ENCODE measurements at places on chromosomes 11 and 22.

GRCh38 chr11:57764566-57764965 lies 3.0 kb downstream of the CTNND1 start:
- H3K4me1 ChIP-seq, result no peaks in the 10 kb centered on the region
- no peak overlapping the region for H3K4me3 ChIP-seq
- H3K27me3 ChIP-seq, result no peaks in the 10 kb centered on the region
- no peak for DNase-seq

- no peak overlapping the region for H3K4me3 ChIP-seq
- H3K27me3 ChIP-seq, result no peaks in the 10 kb centered on the region
- no peaks in the 10 kb centered on the region for H3K36me3 ChIP-seq
- H3K4me1 ChIP-seq, result no peaks in the 10 kb centered on the region
- no peak overlapping the region for H3K27ac ChIP-seq
- DNase-seq, result no peak
Measured at GRCh38 chr11:36088266-36088972, 144.6 kb downstream of the LDLRAD3 start.

DNA sequence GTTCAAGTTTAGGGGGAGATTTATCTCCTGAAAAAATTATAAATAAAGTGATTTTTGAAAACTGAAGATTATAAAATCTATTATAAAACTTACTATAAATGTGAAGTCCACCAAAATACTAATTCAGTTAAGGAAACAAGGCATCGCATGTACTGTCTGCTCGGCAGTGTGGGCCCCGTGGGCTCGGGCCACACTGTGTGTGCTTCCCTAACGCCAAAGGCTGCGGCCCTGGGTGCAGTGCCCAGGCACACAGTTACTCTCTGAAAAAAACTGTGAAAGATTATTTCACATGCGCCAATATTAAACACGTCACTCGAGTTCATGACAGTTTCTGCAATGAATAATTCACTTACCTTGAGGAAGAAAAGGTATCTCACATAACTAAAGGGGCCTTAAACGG lies 39.8 kb downstream of the BRD1 start:
- peaks cover 29% of the 10 kb centered on the region for H3K4me1 ChIP-seq
- no peaks in the 10 kb centered on the region for H3K27me3 ChIP-seq
- DNase-seq, result no peak
- peaks cover 24% of the 10 kb centered on the region for H3K36me3 ChIP-seq

DNA sequence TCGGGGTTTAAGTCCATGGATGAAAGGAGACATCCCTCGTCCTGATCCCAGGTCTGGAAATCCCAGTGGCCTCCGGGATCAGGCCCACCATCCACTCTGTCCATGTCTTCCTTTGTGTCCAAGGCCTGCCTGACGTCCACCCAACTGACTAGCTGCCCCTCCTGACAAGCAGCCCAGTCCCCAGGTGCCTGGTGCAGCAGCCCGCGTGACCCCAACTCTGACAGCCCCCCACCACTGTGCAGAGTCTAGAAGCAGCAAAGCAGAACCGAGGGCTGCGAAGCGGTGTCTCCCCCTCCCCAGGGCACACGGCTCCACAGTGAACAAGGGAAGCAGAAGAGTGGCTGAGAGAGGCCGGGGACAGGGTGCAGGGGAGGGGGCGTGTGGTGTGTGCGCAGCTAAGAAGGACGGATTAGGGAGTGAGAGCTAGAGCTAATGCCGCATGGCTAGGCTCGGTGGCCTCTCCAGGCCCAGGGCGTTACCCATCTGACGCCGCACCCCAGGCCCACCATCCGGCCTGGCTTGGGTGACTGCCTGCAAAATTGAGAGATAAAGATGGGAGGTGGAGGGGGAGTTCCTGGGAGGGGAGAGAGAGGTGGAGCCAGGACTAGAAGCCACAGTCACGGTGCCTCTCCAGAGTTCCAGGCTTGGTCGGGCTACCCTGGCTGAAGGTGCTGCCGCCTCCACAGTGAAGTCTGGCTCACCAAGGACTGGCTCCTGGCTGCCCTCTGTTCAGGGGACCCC lies 16.6 kb upstream of the BAIAP2L2 start:
- H3K36me3 ChIP-seq, result peaks cover 2% of the 10 kb centered on the region
- no peaks in the 10 kb centered on the region for H3K27me3 ChIP-seq
- H3K27ac ChIP-seq, result no peak overlapping the region
- H3K4me3 ChIP-seq, result no peak overlapping the region
- no peak for DNase-seq

- H3K27me3 ChIP-seq, result no peaks in the 10 kb centered on the region
- no peaks in the 10 kb centered on the region for H3K4me1 ChIP-seq
- no peak overlapping the region for H3K4me3 ChIP-seq
- DNase-seq, result no peak
- H3K36me3 ChIP-seq, result no peaks in the 10 kb centered on the region
Measured at GRCh38 chr11:107916671-107917241, 11.5 kb upstream of the RAB39A start.

GRCh38 chr22:38696606-38697424 lies 3.9 kb downstream of the JOSD1 start:
- no peaks in the 10 kb centered on the region for H3K27me3 ChIP-seq
- H3K4me3 ChIP-seq, result no peak overlapping the region
- no peak overlapping the region for H3K27ac ChIP-seq
- H3K4me1 ChIP-seq, result peaks cover 52% of the 10 kb centered on the region

DNA sequence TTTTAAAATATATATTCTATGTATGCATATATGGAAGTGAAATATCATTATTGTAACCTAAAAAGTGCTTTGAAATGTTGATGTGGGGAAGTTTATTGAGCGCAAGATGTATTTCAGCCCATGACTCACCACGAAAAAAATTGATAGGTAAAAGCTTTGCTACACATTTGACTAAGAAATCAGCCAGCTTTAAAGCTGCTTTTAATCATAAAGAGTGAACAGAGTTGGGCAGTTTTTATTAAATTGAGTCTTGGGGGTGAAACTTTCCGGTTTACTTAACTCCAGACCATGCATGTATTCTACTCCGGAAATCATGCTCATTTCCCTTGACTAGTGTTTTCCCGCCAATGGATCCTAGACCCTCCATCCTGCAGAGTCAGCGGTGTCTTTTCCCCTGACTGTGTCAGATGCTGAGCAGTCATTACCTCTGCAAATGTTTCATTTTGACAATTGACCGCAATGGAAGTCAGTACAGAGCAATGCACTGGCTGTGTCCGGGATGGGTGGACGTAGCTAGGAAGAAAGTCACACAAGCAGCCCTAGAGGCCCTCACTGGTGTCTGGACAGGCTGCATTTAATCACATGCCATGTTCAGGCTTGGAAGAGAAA lies 47.2 kb upstream of the MPEG1 start:
- no peak overlapping the region for H3K27ac ChIP-seq
- H3K27me3 ChIP-seq, result no peaks in the 10 kb centered on the region
- H3K36me3 ChIP-seq, result no peaks in the 10 kb centered on the region
- H3K4me3 ChIP-seq, result no peak overlapping the region
- no peak for DNase-seq
- no peaks in the 10 kb centered on the region for H3K4me1 ChIP-seq

GRCh38 chr22:23889620-23890019 lies 4.6 kb upstream of the MIF start:
- no peak for DNase-seq
- peaks cover 9% of the 10 kb centered on the region for H3K4me1 ChIP-seq

DNA sequence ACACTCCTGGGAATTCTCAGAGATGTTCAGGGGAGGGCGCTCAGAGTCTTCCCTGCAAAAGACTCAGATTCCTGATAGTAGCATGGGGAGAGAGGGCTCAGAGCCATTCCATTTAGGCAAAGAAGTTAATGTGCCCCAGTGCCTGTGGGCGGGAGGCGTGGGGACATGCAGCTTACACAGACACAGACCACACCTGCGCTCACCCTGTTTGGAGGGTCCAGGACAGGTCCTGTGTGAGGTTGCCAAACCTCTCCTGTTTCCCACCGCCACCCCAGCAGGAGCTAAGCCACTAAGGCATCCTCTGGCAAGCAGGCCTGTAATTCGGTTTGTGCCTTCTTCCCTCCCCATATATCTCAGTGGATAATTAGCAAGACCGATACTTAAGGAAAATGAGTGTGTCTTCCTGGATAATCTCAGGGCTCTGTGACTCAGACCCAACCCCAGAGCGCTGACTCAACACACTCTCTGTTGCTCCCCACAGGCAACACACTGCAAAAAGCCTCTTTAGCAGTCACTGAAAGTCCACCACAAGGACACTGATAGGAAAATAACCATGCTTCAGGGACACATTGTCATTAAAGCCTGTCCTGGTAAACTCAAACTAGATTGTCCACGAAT lies 118.9 kb upstream of the LMO1 start:
- H3K27ac ChIP-seq, result no peak overlapping the region
- DNase-seq, result no peak
- no peak overlapping the region for H3K4me3 ChIP-seq
- no peaks in the 10 kb centered on the region for H3K36me3 ChIP-seq
- peaks cover 3% of the 10 kb centered on the region for H3K27me3 ChIP-seq
- no peaks in the 10 kb centered on the region for H3K4me1 ChIP-seq

DNA sequence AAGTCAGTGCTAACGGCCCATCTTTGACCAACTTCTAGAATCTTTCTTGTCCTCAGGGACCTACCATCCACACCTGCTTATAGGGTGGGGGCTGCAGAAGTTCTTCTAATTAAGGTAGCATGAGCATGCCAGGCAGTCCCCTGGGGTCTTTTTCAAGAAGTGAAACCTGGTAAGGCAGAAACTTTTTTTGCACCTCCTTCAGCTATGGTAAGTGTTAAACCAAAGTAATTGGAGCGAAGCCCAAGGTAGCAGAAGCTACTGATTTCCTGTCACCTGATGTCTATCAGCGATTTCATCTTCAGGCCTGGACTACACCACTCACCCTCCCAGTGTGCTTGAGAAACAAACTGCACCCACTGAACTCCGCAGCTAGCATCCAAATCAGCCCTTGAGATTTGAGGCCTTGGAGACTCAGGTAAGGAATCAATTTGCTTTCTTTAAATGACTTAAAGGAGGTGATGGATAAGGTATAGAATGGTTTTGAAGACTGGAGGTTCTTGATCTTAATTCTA lies at the start of gene MS4A1:
TSS of gene MS4A1 (plus strand) at position 317 of the 512 bp plus-strand sequence. CDS start 6,528 bp downstream, outside the sequence.
- no peaks in the 10 kb centered on the region for H3K36me3 ChIP-seq
- H3K27ac ChIP-seq, result no peak within 1 kb of the TSS
- no peaks in the 10 kb centered on the region for H3K27me3 ChIP-seq
- H3K4me3 ChIP-seq, result no peak within 1 kb of the TSS
- H3K4me1 ChIP-seq, result peaks cover 4% of the 10 kb centered on the region
- peak; percentile 48 for DNase-seq

DNA sequence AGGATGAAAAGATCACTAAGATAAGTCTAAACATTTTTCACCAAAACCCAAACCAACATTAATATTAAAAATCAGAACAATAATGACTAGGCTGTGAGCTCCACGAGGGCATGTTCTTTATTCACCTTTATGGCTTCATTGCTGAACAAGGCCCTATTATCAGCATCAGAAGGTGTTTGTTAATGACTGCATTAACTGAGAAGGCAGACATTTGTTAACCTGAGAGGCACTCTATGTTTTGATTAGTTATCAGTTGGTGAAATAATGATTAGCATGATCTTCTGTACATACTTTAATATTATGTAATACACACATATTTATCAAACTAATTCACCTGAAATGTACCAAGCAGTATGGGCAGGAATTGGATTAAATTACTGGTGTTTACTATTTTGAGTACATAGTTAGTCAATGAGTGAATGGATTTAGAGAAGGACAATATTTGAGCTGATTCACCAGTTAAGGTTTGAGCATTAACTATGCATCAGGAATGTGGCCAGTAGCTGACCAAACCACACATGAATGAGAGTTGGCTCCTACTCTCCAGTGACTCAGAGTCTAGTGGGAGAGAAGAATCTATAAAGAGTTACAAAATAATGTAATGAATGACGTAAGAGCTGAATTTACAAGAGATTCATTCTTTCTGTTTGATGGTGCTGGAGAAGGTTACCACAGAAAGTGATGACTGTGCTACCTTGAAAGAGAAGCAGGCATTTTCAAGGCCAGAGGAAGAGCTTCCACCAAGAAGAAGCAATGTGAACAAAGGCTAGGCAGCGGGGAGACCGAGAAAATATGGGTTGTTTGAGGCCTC lies 6.7 kb downstream of the IL18 start:
- no peaks in the 10 kb centered on the region for H3K4me1 ChIP-seq
- H3K4me3 ChIP-seq, result no peak overlapping the region
- no peak overlapping the region for H3K27ac ChIP-seq
- H3K27me3 ChIP-seq, result no peaks in the 10 kb centered on the region
- no peaks in the 10 kb centered on the region for H3K36me3 ChIP-seq

- peaks cover 25% of the 10 kb centered on the region for H3K4me1 ChIP-seq
- no peaks in the 10 kb centered on the region for H3K27me3 ChIP-seq
- H3K36me3 ChIP-seq, result no peaks in the 10 kb centered on the region
- H3K27ac ChIP-seq, result peak overlapping the region; percentile 60
- peak; percentile 95 for DNase-seq
- peak overlapping the region; percentile 63 for H3K4me3 ChIP-seq
Measured at GRCh38 chr22:49970528-49971231, 10.1 kb downstream of the PIM3 start.

DNA sequence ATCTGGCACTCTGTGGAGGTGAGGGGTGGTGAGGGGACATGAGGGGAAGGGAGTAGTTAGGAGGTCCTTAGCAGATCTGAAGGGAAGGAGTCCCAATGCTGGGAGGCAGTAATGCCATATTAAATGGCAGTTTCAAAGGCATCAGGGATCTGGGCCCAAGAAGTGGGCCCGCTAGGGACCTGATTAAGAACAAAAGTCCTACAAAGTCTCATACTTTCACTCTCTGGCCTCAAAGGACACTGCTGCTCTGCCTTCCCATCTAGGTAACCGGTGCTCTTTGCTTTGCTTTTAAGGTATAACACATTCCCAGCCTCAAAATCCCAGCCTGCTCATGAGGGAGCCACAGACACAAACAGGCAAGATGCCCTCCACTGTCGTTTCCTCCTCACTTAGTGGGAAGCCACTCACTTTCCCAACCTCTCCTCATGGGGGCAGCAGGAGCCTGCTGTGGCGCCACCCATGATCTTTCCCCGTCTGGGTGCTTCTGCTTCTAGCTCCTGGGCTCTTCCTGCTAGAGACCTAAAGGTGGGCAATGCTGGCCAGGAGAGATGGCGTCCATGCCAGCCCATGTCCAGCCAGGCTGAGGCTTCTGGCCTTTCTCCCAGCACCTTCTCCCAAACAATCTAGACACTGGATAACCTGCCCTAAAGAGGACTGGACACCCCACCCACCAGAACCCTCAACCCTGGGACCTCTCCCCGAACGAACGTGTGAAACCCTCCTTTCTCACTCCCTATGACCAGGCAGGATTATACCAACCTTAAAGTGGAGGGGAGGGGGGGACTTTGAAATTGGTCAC lies 68.3 kb downstream of the PLEKHA7 start:
- no peaks in the 10 kb centered on the region for H3K36me3 ChIP-seq
- H3K4me1 ChIP-seq, result no peaks in the 10 kb centered on the region
- no peak for DNase-seq
- no peak overlapping the region for H3K4me3 ChIP-seq
- no peak overlapping the region for H3K27ac ChIP-seq
- H3K27me3 ChIP-seq, result no peaks in the 10 kb centered on the region
